ENCODE measurements at places on chromosomes 11 and 22.

GRCh38 chr11:10371926-10372641, 67.2 kb downstream of the ADM start:
- no peak for DNase-seq

DNA sequence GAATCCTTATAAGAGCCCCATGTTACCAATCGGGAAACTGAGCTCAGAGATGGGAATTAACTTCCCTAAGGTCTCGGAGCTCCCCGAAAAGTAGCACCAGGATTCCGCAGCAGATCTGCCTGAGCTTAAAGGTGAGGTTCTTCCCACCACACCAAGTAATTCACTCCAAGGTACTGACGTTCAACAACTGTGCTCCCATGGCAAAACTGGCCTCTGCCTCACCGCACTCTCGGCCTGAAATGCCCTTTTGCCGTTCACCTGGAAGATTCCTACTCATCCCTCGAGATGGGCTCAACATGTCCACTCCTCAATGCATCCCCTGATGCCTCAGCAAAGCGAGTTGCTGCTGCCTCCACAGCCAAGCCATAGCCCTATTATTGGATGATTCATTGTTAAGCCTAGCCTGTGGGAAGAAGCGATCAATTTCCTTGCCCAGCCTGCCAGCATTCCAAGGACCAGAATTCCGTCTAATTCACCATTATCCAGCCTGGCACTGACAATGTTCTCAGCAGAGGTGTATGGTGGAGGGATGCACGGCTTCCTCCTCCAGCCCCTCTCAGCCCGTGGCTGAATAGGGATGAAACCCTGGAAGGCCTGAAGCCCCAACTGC, 4.2 kb downstream of the PLAAT3 start:
- no peak for DNase-seq

DNA sequence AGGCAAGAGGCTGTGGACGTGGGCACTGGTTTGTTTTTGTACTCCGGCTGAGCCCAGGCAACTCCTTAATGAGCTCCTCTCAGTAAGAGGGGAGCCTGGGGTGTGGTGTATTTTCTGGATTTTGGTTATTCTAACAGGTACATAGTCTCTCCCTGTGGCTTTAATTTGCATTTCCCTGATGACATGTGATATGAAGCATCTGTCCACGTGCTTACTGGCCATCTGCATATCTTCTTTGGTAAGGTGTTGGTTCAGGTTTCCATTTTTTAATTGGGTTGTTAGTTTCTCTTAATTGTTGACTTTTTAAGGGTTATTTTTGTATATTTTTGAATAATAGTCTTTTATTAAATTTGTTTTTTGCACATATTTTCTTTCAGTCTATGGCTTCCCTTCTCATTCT, 30.8 kb upstream of the SNX19 start:
- no peak for DNase-seq

- DNase-seq, result no peak
Measured at GRCh38 chr11:79199729-79200354, 241.0 kb downstream of the TENM4 start.

GRCh38 chr11:16542353-16542752, 186.0 kb upstream of the SOX6 start:
- DNase-seq, result no peak

DNA sequence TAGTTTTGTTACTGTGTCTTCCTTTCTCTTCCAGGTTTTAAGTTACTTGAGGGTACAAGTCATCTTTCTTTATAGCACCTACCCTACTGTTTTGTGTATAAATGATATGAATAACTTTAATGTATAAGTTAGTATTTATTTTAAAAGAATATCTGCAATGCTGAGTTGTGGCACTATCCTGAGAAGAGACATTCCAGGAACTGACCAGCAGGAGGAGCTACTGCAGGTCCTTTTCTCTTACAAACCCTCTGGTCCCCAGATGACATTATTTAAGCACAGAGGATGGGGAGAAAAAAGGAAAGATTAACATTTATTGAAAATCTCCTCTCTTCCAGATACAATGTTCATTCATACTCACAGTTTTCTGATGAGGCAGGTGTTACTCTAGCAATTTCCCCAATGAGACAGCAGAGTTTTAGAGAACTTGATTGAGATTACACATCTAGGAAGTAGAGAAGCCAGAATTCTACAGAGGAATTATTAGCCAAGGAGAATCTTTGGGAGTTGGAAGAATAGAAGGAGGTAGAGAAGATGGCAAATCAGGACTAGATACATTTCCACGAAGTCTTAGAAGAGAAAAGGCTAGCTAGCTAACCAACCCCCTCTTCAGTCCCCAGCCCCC, 541.2 kb upstream of the API5 start:
- DNase-seq, result no peak

Measured in AG08396 (cell line).